Adipocyte (in vitro differentiated cells): ENCODE measurements at places on chromosomes 13 and 19.
A peak's percentile ranks its signal among the peaks of the same experiment; 100 is the strongest.

DNA sequence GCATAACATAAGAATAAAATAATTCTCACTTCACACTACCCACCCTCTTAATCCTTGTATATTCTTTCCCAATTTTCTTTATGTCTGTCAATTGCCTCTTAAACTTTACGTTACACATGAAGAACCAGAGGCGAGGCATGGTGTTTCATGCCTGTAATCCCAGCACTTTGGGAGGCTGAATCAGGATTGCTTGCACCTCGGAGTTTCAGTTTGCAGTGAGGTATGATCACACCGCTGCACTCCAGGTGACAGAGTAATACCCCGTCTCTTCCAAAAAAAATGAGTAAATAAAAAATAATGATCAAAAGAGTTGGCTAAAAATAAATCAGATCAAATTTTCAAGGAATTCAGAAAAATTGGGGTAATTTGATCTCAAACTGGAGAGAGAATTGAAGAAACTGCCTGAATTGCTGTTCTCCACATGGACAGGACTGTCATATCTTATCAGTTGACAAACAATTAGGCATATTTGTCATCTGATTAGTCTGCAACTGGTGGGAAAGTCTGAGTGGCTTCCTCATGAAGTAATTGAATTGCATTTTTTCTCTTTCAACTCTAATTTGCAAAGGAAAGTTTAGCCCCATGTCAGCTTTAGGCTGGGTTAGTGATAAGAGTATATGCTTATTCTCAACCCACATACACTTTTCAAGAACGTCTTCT is 302.9 kb downstream of the ITGBL1 start:
- DNase-seq, result no peak

- no peak for DNase-seq
Observed at GRCh38 chr13:97491452-97491851, 57.5 kb downstream of the RAP2A start.

DNA sequence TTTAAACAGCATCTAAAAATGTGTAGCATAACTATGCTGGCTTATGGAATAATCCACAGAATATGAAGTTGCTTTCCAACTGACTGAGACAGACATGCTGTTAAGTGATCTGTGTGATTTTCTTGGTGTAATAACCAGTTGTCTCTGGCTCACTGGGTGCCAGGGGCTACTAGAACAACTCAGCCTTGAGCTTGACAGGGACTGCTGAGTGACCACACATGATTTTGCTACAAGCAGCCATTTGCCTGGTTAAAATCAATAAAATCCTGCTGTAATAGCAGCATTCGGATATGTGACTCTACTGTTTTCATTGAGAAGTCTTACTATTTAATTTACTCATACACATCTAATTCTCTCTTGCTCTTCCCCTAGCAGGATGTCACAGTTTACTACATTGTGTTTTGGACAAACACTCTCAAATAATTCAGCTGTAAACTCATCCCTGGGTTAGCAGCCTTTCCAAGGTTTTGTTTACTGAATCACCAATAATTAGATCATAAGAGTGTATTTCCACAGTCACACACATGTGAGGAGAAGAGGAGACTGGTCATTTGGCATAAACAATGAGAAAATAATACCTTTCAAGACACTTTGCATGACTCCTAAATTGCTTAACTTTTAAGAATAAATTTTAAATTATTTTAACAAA is 426.2 kb downstream of the PCDH9 start:
- peak; percentile 20 for DNase-seq

DNA sequence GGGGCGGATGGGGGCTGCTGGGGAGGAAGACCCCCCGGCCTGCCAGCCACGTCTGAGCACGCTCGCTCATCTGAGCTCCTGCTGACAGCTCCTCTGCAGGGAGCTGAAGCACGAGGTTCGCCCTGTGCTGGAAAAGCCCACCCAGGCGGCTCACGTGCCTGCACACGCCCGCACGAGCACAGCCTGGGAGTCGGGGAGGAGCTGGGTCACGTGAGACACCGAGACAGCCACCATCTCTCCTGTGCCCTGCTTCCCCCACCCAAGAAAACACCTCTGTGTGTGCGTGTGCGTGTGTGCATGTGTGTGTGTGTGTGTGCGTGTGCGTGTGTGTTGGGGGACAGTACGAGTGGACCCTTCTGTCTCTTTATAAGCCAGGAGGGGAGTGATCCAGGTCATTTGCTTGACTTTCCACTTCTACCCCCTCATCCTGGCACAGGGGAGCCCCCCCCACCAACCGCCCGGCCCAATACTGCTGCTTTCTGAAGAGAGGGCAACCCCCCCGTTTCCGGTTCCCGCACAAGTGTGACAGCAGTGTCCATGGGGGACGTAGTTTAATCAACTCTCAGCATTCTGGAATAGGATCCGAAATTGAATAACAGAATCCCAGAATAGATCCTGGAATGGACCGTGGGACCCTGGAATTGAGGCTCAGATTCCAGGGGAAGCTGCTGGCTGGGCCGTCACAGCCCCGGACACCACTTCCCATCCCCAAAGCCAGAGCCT is 42.5 kb downstream of the CELF5 start:
- no peak for DNase-seq

DNA sequence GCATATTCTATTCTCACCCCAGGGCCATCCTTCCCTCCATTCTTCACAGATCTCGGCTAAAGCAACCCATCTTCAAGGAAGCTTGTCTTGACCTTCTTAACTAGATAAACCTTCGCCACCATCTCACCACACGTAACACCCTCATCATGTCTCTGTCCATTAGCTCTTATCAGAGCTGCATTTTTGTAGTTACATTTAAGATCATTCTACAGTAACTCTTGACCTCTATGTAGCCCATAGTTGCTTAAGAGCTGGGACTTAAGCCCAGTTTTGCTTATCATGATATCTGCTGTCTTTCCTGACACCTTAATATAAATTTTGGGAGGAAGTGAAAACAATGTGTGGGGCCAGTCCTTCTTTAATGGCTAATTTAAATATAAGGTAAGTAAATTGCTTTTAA is 345.1 kb downstream of the MTUS2 start:
- no peak for DNase-seq

DNA sequence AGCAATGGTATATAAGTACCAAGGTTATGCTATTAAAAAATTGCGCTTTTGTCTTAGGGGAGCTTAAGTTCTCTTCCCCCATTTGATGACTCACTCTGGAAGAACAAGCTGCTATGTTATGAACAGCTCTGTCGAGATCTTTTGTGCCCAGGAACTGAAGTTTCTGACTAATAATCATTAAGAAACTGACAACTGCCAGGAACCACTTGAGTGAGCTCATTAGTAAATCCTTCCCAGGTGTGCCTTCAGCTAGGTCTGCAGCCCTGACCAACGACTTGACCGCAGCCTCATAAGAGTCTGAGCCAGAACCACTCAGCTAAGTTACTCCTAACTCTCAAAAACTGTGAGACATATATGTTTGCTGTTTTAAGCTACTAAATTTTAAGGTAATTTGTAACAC is 147.8 kb downstream of the SLITRK6 start:
- no peak for DNase-seq

GRCh38 chr13:41460074-41460465 is 2.7 kb downstream of the RGCC start:
- no peak for DNase-seq

- no peak for DNase-seq
Observed at GRCh38 chr13:40777809-40778175, 6.8 kb upstream of the MRPS31 start.

DNA sequence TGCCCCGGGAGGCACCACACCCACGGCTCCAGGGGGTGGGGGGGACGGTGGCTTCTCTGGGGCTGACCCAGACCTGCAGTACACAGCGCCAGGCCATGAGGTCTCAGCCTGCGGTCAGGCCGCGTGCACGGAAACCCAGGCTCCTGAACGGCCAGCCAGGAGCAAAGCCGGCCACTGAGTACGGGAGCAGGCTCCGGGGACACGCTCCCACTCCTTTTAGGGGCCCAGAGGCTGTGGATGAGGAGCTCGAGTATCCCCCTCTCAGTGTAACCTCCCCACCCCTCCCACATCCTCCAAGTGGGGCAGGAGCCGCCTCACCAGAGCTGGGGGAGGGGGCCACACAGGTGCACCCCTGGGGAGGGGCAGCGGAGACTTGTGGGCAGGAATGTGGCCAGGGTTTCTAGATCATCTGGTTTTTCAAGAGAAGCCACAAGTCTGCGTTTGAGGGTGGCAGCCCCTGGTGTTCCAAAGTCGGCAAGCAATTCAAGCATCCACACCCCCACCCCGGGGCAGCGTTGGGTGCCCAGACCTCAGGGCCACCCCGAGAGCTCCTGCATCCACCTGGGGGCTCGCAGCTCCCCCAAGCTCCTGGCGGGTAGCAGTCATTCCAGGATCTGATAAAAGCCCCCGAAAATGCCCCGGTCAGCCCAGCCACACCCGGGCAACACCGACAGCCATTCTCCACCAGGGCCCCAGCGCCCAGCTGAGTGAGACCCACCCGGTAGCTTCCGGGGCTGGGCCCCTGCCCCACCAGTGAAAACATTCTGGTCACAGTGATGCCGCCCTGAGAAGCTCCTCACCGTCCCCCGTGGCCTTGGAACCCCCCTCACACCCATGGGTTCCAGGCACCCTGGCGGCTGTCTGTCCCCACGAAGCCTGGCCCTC is 6.1 kb downstream of the SBNO2 start:
- DNase-seq, result no peak

GRCh38 chr13:111491021-111491420 is 170.6 kb downstream of the TEX29 start:
- no peak for DNase-seq

- no peak for DNase-seq
Observed at GRCh38 chr13:99434258-99434788, 66.9 kb upstream of the TM9SF2 start.

- peak; percentile 20 for DNase-seq
Observed at GRCh38 chr13:110195547-110196485, 111.1 kb downstream of the COL4A1 start.

GRCh38 chr13:111280681-111281585 is 39.5 kb upstream of the TEX29 start:
- peak; percentile 28 for DNase-seq

DNA sequence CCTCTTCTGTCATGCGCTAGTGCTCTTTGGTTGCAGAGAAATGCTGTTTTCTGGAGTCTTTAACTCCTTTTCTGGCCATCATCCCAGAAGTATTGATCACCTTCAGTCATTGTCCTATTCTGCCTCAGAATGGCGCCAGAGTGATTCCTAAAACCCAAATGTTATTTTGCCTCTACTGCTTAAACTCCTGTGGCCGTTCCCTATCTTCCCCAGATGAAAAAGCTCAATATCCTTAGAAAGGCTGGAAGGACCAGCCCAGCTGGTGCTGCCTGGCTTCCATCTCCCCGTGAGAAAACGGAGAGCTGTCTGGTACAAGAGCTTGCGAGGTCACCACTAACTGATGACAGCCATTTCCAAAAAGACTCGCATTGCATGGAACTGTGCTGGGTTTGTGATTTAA is 179.1 kb downstream of the RBM26 start:
- no peak for DNase-seq

GRCh38 chr13:79451500-79451962 is 29.4 kb upstream of the NDFIP2 start:
- peak; percentile 77 for DNase-seq

- DNase-seq, result no peak
Observed at GRCh38 chr13:111280226-111280625, 40.2 kb upstream of the TEX29 start.

GRCh38 chr13:97117388-97117910 is 104.7 kb upstream of the MBNL2 start:
- no peak for DNase-seq

DNA sequence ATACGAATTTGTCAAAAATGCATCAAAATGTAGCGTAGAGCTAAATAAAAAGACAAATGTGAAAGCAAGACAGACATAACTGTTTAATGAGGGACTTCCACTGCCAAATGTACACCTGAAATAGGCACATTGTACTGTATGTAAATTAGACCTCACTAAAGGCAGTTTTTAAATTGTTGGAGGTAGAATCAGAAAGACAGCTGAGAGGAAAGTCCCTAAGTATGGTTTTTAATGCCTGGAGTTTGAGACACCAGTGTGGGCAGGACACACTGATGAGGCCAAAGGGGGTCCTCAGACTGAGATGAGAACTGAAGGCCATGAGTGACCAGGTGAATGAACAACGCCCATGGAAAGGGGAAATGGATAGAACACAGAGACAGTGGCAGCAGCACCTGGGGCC is 22.9 kb downstream of the MED26 start:
- DNase-seq, result no peak

GRCh38 chr13:114249077-114249476 is 14.4 kb downstream of the CDC16 start:
- DNase-seq, result no peak

DNA sequence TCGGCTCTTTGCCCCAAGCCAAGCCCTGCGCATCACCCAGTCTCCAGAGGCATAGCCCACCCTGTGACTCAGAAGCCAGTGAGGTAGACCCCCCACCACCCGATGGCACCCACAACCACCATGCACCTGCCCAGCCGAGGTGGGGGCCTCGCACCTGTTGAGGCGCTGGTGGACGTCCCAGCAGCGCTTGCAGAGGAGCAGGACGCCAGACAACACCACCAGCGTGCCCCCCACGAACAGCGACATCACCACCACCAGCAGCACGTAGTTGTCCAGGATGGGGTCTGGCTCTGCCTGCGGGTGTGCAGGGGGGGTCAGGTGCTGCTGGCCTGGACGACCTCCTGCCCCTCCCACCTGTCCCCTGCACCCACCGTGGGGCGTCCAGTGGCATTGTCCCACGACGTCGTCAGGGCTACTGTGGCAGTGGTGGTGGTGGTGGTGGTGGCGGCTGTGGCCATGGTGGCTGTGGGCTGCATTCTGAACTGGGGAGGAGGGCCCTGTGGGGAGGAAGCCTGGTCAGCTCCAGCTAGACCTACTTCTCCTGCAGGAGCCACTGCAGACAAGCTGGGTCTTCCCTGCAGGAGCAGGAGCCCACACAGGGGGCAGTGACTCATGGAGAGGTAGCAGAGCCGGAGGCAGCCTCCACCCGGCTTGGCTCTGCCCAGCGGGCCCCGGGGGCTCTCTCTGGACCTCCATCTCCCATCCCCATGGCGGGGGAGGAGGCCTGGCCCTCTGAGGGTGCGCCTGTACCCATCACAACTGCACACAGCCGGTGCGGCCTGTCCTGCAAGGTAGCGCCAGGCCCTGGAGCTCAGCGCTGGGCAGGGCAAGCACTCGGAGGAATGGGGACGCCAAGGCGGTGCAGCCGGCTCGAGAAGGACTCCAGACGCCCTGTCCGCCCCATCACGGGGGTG is 1.9 kb downstream of the CBARP start:
- no peak for DNase-seq
